ENCODE measurements at places on chromosomes 3 and 15. TPM values are rescaled to one million over a fixed set of nuclear protein-coding genes. Genes with fewer than 3 reads are reported as not detected.

GRCh38 chr3:72380711-72381493, 467.3 kb downstream of the SHQ1 start:
- DNase-seq = no peak
- H3K4me3 ChIP-seq = no peak overlapping the region
- H3K4me1 ChIP-seq = peaks cover 41% of the 10 kb centered on the region
- peaks cover 6% of the 10 kb centered on the region for H3K36me3 ChIP-seq

- peaks cover 55% of the 10 kb centered on the region for H3K4me1 ChIP-seq
- peak overlapping the region; percentile 93 for H3K4me3 ChIP-seq
- peak overlapping the region; percentile 91 for H3K27ac ChIP-seq
- H3K36me3 ChIP-seq = peaks cover 6% of the 10 kb centered on the region
- no peaks in the 10 kb centered on the region for H3K27me3 ChIP-seq
Observed at GRCh38 chr3:129441215-129441614, 1.2 kb downstream of the IFT122 start.

Gene BBS4
- 13.9 TPM for total RNA-seq

Gene LRRC2
- 0.83 TPM for total RNA-seq
